ENCODE measurements at places on chromosomes 16 and 17.

GRCh38 chr17:17749921-17750320 lies 68.7 kb downstream of the RAI1 start:
- peak; percentile 59 for DNase-seq

DNA sequence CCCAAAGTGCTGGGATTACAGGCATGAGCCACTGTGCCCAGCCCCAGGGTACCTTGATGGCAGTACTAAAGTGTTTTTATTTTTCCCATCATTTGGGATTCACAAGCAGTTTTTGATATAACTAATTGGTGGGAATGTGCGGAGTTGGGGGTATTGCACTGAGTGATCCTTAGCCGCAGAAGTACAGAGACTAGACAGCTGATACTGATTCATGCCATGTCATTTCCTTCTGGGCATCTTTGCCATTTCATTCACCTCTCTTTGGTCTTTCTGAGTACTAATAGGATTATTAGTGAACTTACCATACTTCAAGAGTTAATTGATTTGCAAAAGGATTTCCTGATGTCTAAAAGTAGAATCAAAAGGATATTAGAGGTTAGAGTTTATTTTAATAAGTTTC lies 9.7 kb downstream of the NMT1 start:
- DNase-seq, result no peak

- DNase-seq, result no peak
Observed at GRCh38 chr16:2035431-2036199, 8.9 kb downstream of the NHERF2 start.

- DNase-seq, result no peak
Observed at GRCh38 chr16:11964761-11965551, at the start of gene TNFRSF17. Gene TNFRSF17 (plus strand): TSS chr16:11965210. CDS start chr16:11965325, 115 bp downstream.

- peak; percentile 78 for DNase-seq
Observed at GRCh38 chr16:1054660-1055556, 17.6 kb upstream of the SSTR5 start.

GRCh38 chr17:41667280-41668041 lies 21.2 kb upstream of the EIF1 start:
- DNase-seq, result no peak

DNA sequence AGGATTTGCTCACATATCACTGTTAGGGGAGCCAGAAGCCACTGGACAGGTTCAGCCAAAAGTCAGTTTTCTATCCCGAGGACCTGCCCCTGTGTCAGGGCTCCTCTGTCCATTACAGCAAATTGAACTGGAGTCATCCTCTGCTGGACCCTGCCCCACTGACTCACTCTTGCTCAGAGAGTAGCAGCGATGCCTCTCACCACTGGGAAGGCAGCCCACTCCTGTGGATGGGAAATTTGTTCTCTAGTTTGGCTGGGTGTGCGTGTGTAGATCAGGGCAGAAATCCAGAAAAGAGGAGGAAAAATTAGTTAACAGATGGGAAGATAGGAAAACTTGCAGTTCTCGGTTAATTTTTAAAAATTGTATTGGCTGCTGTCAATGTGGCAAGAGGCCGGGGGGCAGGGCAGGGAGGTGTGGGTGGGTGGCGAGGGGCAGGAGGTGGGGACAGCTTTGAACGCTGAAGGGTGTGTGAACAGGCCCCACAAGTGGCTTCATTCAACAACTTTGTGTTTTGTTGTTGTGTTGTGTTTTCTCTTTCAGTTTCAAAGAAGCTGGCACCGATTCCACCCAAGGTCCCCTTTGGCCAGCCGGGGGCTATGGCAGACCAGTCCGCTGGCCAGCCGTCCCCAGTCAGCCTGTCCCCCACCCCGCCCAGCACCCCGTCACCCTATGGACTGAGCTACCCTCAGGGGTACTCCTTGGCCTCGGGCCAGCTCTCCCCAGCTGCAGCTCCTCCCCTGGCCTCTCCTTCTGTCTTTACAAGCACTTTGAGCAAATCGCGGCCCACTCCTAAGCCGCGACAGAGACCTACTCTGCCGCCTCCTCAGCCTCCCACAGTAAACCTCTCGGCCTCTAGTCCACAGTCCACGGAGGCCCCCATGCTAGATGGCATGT lies 33.6 kb downstream of the ELAC2 start:
- peak; percentile 95 for DNase-seq

DNA sequence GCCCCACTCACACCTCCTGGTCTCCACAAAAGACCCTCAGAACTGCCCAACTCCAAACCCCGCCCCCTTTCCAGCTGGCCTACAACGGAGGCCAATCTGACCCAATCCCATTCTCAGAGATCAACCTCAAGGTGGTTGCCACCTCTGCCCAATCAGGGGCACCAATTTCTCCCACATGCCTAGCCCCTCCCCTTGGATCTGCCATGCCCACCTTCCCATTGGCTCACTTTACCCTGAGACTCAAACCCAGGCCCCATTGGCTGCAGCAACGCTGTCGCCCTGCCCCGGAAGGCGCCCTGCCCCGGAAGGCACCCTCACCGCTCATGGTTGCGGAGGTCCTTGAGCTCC lies 10.6 kb downstream of the ZNF668 start:
- DNase-seq, result no peak

DNA sequence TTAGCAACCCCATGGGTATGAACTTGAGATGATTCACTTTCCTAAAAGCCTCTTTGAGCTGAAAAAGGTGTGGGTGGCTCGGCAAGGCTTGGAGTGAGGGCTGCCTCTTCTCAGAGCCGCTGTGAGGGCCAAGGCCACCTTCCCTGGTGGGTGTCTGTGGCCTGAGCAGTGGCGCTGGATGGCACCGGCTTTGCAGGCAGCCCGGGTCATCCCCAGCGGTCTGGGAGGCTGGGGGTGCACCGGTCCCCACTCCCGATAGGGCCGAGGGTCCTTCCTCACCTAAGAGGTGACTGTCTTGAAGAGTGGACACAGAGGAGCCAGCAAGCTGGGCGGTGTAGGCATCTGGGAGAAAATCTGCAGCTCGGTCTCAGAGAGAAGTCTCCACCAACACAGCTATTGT lies 79.2 kb upstream of the RBL2 start:
- no peak for DNase-seq

DNA sequence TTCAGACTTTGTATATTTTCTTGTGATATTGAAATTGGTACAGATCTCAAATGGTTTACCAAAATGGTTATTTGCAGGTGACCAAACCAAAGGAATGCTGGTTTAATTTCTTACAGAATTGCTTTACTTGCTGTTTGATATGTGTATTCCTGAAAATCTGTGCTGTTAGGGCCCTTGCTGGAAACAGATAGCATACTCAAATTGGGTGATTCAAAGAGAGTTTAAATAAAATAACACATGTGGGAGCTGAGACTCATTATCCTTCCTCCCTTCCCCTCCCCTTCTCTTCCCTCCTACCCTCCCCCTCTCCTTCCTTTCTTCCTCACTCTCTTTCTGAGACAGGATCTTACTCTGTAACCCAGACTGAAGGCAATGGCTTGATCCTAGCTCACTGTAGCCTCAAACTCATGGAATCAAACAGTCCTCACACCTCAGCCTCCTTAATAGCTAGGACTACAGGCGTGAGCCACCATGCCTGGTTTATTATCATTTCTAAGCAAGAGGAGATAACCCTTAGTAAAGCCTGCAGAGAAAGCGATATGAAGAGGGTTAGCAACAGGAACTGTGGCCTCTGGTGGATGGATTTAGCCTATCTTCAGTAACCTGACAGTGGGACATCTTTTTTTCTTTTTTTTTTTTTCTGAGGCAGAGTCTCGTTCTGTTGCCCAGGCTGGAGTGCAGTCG lies 141.9 kb downstream of the BCAS3 start:
- no peak for DNase-seq

- no peak for DNase-seq
Observed at GRCh38 chr17:69335058-69335457, 8.1 kb upstream of the ABCA5 start.

DNA sequence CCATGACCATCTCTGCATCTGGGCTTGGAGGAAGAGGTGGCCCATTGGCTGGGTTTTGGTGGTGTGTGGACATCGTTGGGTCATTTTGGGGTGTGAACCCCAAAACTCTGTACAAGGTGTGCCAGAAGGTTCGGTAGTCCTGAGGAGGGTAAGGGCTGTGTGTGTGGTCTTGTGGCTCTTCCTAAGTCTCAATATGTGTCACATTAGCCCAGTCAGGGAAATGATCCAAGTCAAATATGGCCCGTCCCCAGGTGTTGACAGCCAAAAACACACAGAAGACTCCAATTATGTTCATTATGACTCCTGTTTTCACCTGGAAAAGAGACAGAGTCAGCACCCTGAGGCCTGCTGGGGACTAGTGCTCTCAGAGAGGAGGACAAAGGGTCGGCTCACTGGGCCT lies 27.1 kb downstream of the SLC13A5 start:
- no peak for DNase-seq

GRCh38 chr16:50309527-50310307 lies 43.4 kb downstream of the ADCY7 start:
- no peak for DNase-seq

GRCh38 chr16:23564575-23565363 lies 7.2 kb downstream of the UBFD1 start:
- no peak for DNase-seq

DNA sequence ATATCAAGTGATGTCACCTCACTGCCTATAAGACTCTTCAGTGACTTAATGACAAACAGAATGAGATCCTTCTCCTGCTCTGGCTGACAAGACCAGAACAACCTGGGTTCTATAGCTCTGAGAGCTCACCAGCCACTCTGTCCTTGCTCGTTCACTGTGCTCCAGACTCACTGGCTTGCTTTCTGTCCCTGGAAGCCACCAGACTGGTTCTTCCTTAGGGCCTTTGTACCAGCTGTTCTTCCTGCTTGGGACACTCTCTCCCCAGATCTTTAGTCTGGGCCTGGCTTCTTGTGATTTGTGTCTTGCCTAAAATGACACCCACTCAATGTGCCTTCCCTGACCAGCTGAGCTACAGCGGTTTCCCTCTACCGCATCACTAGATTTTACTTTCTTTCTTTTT lies 76.1 kb downstream of the FTO start:
- no peak for DNase-seq

DNA sequence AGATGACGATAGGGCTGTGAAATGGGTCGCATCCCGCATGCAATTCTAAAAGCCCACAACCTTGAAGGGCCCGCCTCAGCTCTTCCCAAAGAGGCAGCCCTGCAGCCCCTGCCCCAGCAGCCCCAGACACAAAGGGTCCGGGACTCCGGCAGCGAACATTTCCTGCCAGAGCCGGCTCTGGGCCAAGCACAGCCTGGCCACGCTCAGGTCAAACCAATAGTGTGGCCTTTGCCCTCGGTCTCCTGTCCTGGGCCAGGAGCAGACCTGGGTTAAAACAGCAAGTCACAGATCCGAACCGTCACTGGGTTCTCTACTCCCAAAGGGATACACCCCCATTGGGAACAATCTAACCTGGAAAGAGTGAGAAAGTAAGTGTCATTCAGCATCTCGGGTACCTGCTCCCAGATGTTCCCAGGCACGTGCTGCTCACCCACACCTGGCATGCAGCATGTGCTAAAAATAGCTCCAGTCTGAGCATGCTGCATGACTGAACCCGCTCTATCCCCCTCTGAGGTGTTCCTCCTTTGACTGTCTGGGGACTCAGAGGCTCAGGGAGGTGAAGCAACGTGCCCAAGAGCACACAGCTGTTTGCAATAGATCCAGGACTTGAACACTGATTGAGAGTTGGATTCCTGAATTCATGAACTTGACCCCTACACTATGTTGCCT lies 22.2 kb upstream of the ATP2A3 start:
- DNase-seq, result no peak

- DNase-seq, result peak; percentile 49
Observed at GRCh38 chr16:76583466-76583865, 306.3 kb downstream of the CNTNAP4 start.

DNA sequence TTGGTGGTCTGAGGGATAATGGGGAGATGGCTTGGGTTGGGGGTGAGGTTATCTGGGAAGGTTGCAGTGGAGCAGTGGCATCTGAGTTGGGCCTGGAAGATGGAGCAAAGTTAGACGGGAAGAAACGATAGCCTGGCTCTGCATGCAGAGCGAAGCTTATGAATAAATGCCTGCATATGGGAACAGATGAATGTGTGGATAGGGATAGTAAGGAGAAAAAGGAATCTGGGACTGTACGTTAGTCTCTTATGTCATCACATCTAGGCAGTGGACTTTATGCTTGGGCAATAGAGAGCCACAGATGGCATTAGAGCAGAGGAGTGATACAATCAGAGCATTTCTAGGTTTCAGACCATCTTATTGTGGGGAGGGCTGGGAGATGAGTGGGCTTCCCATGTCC lies 33.0 kb downstream of the CPNE2 start:
- no peak for DNase-seq

DNA sequence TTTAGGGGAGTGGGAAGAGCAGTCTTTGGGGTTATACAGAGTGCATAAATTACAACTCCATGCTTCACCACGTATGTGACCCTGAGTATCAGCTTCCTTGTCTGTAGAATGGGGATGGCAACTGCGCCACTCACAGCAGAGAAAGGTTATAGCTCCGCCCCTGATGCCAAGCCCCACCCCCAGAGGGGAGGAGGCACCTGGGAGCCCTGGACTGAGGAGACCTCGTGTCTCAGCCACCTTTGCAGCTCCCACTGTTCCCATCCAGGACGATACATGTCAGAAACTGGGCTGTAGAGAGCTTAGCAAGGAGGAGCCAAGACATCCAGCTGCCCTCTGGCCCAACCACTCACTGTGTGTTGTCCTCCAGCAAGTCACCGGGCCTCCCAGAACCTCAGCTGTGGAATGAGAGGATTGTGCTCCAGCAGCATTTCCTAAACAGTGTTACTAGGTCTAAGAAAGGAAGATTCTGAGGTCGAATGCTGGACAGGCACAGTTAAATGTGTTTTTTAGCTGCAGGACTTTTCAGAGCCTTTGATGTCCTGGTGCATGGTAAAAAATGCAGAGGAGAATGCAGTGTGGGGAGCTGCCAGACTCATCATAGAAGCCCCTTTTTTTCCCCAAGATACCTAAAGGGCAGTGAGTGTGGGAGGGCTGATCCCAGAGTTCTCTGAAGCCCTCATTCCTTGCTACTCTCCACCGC lies 49.4 kb downstream of the BEAN1 start:
- no peak for DNase-seq

- no peak for DNase-seq
Observed at GRCh38 chr17:13541032-13541480, 60.7 kb downstream of the HS3ST3A1 start.

DNA sequence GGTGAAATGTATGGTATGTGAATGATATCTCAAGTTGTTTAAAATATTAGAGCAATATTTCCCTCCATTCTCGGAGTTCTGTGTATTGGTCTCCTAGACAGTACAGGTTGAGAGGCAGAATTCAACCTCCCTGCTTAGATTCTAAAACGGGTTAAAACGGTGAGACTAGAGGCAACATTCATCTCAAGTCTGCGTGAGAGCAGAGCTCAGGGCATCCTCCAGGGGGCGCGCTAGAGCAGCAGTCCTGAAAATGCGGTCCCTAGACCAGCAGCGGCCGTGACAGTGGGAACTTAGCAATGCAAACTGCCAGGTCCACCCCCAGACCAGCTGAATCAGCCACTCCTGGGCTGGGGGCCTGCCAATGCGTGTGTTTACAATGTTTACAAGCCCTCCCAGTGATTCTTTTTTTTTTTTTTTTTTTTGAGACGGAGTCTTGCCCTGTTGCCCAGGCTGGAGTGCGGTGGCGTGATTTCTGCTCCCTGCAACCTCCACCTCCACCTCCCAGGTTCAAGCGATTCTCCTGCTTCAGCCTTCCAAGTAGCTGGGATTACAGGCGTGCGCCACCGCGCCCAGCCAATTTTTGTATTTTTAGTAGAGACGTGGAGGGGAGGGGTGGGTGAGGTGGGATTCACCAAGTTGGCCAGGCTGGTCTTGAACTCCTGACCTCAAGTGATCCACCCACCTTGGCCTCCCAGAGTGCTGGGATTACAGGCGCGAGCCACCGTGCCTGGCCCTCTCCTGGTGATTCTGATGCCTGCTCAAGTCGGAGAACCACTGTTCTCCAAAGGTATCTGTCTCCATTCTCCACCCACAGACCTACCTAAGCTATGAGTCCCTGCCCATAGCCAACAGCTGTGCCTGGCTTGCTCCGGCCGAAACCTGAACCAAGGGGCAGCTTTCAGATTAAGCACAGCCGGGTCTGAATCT lies 24.2 kb downstream of the KLHL36 start:
- peak; percentile 54 for DNase-seq
